ENCODE measurements at places on chromosomes 2 and 18.

DNA sequence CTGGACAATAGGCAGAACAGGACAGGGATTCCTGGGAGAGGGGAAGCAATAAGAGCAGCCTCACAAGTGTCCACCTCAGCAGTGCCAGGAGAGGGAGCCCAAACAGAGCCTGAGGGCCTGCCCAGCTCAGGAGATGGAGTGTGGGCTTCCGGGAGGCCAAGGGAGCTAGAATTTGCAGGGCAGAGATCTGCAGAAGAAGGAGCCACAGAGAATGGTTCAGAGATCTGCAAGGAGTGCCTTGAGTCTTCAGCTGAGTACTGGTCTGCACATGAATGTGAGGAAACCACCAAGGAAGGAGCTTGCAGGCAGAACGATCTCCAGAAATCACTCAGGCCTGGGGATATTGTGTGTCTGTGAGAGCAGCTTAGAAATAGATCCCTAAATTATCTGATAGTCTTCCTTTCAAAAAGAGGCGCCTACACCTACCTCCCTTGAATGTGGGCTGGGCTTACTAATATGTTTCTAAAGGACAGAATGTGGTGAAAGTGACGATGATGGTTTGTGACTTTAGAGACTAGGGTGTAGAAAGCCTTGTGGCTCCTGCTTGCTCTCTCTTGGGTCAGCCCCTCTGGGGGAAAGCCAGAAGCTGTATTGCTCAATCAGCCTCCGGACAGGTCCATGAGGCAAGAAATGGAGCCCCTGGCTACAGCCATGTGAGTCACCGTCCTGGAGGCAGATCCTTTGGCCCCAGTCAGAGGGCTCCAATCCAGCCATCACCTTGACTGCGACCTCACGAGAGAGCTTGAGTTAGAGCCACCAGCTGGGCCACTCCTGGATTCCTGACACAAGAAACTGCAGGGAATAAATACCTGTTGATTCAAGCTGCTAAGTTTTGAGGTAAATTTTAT lies 7.6 kb upstream of the LPIN1 start:
- peak; percentile 23 for DNase-seq

GRCh38 chr2:33264766-33265165 lies 211.7 kb upstream of the RASGRP3 start:
- DNase-seq = no peak

- DNase-seq = peak; percentile 76
These were observed 88.6 kb downstream of the SLC5A7 start for GRCh38 chr2:108074946-108075345.

DNA sequence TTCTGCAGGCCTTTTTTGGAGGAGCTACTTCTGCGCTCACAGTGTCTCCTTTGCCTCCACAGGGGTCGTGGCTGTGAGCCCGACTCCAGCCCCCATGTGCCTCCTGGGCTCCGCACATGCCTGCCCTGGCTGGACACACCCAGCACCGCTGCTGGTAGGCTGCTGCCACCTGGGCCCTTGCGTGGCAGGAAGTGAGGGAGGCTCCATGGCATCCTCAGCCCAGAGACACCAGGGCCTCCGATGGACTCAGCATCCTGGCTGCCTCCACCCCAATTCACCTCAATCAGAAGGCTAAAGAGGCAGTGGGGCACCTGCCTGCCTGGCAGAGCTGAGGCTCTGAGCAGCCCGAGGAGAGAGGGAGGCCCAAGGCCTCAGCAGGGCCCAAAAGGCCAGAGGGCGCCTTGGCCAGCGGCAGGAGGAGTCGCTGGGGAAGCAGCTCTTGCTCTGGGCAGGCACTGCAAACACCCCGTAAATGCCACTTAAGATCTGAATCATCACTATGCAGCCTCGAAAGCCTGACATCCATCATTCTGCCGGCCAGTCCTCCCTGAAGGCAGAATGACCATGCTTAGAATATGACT lies 68.3 kb upstream of the OTOS start:
- DNase-seq = no peak

GRCh38 chr18:23593720-23594119 lies 7.4 kb upstream of the NPC1 start:
- no peak for DNase-seq

- DNase-seq = no peak
These were observed 537.6 kb upstream of the SETBP1 start for GRCh38 chr18:44143072-44143471.

GRCh38 chr2:149068225-149068995 lies 29.9 kb downstream of the LYPD6B start:
- DNase-seq = no peak

GRCh38 chr2:240131296-240131695 lies 4.8 kb downstream of the COPS9 start:
- DNase-seq = no peak

- no peak for DNase-seq
These were observed 28.2 kb downstream of the HS1BP3 start for GRCh38 chr2:20622731-20623130.

- DNase-seq = peak; percentile 32
These were observed 243.0 kb downstream of the CELF4 start for GRCh38 chr18:37322492-37323035.

- DNase-seq = no peak
These were observed 218.1 kb downstream of the TPGS2 start for GRCh38 chr18:36610661-36611060.

DNA sequence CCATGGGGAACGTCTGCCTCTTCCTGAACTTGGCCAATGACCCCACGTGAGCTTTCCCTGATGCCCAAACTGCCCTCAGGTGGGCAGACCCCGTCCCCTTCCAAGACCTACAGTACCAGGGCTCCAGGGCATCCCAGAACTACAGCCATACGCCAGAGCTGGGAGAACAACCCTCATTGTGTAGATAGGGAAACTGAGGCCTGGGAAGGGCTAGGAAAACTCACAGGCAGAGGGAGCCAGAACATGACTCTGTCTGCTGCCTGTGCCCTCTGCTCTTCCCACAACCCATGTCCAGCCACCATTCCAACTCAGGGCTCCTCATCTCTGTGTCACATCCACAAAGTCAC lies 16.8 kb upstream of the ANKRD53 start:
- no peak for DNase-seq

- no peak for DNase-seq
These were observed 5.6 kb downstream of the ARL4C start for GRCh38 chr2:234491281-234491680.

DNA sequence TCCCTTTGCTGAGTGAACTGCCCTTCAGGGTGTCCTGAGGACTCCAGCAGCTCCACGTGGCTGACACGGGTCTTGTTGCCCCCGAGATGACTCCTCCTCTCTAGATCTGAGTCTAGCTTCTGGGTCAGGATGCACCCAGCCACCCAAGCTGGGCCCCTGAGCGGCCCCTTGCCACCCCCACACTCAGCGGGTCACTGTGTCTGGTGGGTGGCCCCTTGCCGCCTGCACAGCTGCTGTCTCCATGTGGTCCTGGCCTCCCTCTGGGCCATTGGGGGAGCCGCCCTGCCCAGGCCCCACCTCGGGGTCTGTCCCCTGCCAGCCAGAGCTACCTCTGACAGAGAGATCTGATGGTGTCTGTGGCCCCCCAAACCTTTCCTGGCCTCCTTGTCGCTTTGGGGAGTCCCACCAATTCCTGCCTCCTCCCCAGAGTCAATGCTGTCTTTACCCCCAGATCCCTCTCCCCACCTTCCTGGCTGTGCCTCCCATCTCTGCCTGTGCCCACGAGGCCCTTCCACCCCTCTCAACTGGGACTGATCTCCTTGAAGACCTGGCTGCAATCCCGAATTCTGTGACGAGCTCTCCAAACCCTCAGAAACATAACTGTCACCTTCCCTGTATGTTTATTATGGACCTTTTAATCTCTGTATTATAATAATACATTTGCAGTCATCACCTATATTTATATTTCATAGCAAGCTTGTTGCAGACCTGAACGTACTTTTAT lies 46.5 kb downstream of the TWIST2 start:
- DNase-seq = no peak

DNA sequence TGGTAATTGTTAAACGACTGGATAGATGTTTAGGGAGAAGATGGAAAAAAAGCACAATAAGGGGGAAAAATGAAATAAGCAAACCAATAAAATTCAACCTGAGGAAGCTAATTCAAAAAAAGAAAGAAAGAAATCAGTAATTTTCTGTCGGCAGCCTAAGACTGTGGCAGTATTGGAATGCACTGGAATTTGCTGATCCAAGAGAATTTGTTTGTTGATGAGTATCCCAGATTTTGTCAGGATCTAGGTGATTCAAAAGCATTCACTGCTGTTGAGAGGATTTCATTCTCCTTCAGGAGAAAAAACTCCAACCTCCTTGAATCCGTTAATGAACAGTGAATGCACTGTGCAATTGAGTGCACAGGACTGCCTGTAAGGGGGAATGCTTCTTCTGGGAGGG lies 546.7 kb downstream of the CNTNAP5 start:
- DNase-seq = no peak

DNA sequence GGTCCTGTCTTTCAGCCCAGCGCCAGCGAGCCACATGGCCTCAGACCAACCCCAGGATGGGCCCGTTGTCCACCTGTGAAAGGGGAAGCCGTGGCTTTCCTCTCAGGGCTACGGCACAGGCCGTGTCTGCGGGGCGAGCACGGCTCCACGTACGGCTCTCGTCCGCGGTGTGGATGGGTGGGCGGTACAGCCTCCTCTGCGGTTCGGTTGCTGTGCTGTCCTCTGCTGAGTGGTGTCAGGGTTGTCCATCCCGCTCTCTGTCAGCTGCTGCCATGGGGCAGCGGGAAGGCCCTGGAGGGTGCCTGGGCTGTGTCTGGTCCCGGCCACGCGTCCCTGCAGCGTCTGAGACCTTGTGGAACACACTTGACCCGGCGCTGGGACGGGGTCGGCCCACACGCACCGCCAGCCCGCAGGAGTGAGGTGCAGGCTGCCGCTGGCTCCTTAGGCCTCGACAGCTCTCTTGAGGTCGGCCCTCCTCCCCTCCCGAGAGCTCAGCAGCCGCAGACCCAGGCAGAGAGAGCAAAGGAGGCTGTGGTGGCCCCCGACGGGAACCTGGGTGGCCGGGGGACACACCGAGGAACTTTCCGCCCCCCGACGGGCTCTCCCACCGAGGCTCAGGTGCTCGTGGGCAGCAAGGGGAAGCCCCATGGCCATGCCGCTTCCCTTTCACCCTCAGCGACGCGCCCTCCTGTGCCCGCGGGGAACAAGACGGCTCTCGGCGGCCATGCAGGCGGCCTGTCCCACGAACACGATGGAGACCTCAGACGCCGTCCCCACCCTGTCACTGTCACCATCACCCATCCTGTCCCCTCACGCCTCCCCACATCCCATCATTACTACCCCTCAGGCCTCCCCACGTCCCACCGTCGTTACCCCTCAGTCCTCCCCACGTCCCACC lies 128.7 kb downstream of the NFATC1 start:
- no peak for DNase-seq

DNA sequence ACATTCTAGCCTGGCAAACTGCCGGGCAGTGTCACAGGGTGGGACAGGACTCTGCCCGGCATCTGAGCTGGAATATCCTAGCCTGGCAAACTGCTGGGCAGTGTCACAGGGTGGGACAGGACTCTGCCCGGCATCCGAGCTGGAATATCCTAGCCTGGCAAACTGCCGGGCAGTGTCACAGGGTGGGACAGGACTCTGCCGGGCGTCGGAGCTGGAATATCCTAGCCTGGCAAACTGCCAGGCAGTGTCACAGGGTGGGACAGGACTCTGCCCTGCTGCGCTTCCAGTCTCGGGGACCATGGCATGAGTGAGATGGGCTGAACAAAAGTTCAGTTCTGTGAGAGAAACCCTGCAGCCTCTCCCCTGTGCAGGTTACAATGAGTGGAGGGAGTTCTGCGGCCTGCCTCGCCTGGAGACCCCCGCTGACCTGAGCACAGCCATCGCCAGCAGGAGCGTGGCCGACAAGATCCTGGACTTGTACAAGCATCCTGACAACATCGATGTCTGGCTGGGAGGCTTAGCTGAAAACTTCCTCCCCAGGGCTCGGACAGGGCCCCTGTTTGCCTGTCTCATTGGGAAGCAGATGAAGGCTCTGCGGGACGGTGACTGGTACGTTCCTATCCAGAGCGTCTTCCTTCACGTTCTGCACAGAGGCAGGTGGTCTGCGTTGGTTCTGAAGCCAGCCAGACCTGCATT lies 80.3 kb downstream of the TPO start:
- DNase-seq = no peak

GRCh38 chr2:174731546-174731945 lies 32.7 kb downstream of the CHRNA1 start:
- no peak for DNase-seq

GRCh38 chr2:88318956-88319330 lies 133.6 kb downstream of the FOXI3 start:
- no peak for DNase-seq

- no peak for DNase-seq
These were observed 94.4 kb downstream of the FANCL start for GRCh38 chr2:58146707-58147106.

DNA sequence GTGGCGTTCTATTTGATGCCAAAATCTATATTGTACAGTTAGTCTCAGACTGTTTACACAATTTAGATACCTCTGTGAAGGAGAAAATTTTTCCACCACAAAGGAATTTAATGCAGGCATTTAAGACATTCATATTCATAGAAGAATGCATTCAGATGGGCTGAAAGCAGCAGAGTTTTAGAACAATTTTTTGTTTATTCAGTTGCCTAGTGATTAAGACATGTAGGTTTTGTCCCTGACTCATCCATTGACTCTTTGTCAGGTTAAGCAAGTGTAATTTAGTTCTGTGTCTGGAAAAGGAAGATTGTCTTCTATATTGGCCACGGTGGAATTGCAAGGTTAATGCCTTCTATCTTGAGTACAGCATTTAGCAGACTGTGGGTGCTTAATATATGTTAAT lies 515.0 kb downstream of the PARD3B start:
- no peak for DNase-seq

GRCh38 chr18:11857177-11857887 lies 6.1 kb downstream of the CHMP1B start:
- DNase-seq = no peak
